ENCODE measurements at places on chromosomes 7 and 10.
A peak's percentile ranks its signal among the peaks of the same experiment; 100 is the strongest.

DNA sequence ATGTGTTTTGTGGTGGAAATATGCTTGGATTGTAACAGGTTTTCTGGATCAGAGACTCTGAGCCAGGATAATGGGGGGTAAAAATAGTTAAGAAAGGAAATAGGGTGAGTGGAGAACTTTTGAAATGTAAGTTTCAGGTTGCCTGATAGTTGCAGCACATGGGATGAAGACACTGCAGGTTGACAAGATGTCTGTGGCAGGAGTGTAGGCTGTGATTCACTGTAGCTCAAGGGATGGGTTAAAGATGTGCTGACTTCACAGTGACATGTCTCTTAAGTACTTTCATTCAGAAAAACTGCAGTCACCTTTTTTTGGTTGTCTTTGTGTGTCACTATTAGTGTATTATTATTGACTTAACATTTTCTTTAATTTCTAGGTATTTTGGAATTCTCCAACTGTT lies 63.5 kb upstream of the SLC39A12 start:
- DNase-seq: no peak

DNA sequence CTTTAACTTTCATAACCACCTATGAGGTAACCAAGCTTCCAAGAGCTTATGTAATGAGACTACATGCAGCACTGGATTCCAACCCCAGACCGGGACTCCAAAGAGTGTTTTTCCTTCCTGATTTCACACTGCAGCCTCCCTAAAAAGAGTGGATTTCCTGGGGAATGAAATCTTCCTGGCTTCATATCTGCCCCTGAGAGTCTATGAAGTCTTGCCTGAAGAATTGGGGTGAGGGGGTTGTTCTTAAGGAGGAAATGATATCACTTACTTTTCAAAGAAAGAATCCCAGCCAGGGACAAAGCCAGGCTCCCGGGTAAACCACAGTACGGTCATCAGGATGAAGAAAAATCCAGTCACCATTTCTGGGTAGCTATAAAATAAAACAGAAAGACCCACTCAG lies 29.7 kb downstream of the STMP1 start:
- no peak for DNase-seq

- DNase-seq: peak; percentile 83
Observed at GRCh38 chr10:12707461-12708185, 293.9 kb downstream of the CCDC3 start.

DNA sequence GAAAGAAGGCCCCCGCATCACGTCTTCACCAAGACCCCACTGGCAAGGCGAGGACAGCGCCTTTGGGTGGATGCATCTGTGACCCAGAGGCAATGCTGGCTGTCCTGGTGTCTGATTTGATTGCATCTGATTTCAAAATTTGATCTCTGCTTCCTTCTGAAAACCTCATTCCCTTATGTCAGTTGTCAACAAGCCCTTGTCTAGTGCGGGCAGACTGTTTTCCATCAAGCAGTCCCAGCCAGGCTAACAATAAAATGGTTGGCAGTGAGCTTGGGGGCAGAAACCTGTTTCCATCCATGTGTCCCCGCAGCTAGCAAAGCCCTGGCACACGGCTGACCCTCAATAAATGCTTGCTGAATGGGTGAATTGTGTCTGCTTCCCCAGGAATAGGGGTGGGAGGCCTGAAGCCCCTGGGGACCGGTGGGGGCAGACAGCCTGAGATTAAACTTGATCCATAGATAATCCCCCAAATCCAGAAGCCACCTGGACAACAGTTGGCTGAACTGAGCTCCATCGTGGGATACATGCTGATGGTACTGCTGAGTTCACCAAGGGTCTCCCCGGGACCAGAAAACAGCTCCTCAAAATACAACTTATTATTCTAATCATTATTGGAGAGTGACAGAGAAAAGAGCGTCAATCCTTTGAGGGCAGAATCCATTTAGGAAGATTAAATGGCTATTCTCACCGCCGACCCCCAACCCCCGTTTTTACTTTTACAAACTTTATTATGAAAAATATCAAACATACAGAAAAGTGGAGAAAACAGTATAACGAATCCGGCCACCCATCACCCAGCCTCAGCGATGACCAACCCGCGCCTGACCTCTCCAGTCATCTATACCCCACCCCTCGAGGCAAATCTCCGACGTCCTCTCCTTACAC lies 912 bp upstream of the DUSP5 start:
- no peak for DNase-seq

- DNase-seq: no peak
Observed at GRCh38 chr7:49398236-49398635, 375.2 kb upstream of the VWC2 start.

DNA sequence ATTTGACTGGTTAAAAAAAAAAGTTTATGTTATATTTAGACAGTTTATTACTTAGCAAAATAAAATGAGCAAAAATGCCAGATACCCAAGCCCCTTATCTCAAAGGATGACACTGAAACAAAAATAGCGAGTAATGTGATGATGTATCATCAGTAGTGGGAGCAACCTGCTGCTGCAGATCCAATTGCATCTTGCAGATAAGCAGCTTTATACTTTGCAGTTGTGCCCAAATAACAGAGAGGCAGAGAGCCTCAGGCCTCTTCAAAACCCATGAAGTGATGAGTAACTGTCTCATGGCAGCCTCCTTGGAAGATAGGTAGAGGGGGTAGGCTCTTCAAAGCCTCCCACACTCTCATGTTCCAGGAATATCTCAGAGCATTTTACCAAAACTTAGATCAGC lies 468.2 kb upstream of the LRRTM3 start:
- DNase-seq: no peak

DNA sequence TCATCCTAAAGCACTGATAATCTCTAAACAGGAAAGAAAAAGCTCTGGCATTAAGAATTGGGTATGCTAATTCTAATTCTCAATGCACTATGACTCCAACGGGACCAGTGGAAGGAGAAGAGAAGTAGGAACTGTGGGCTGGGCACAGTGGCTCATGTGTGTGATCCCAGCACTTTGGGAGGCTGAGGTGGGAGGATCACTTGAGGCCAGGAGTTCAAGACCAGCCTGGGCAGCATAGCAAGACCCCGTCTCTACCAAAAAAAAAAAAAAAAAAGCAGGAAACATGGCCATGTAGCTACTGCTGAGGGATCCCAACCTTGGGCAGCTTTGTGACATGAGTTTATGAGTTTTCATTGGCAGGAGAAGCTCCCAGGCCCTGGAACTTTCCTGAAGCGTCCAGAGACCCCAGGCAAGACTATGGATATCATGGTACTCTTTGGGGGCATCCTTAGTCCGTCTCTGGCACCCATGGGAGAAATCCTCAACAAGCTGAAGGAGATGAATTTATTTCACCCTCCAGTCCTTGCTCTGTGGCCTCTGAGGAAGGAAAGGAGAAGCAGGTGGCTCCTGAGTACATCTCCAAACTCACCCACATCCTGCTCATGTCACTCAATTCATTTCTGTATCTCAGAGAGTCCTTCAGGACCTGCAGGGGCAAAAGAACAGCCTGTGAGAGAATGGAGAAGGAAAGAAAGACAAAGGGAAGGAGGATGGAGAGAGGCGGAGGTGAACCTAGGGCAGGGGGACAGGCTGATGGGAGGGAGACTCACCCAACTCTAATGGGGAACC lies 99.5 kb downstream of the SPDYE5 start:
- no peak for DNase-seq

DNA sequence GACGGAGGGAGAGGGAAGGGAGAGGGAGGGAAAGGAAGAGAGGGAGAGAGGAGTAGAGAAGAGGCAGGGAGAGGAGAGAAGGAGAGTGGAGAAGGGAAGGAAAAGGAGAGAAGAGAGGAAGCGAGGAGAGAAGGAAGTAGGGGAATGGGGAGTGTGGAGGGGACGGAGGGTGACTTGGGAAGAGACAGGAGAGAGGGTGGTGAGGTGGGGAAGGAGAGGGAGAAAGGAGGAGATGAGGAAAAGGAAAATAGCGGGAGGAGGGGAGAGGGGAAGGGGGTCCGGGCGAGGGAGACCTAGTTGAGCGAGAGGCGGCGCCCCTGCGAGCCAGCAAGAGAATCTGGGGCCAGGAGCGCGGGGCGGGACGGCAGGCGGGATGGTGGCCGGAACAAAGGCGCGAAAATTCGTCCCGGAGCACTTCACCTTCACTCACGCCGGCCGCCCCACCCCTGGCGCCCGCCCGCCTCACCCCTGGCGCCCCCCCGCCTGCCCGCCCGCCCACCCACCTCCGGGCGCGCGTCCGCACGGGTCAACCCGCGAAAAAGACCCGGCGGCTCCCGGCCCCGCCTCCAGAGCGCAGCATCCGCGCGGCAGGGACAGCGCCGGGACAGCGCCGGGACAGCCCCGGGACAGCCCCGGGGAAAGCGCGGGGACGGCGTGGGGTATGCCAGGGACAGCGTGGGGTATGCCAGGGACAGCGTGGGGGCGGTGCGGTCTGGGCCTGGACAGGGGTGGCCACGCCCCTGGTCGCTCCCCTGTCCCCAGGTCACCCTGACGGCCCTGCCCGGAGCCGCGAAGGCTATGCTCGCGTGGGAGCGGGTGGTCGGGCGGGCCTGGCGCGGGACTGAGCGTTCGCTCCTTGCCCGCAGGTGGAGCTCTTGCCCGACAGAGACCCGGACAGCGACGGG lies 4.2 kb downstream of the VSTM2A start:
- no peak for DNase-seq

DNA sequence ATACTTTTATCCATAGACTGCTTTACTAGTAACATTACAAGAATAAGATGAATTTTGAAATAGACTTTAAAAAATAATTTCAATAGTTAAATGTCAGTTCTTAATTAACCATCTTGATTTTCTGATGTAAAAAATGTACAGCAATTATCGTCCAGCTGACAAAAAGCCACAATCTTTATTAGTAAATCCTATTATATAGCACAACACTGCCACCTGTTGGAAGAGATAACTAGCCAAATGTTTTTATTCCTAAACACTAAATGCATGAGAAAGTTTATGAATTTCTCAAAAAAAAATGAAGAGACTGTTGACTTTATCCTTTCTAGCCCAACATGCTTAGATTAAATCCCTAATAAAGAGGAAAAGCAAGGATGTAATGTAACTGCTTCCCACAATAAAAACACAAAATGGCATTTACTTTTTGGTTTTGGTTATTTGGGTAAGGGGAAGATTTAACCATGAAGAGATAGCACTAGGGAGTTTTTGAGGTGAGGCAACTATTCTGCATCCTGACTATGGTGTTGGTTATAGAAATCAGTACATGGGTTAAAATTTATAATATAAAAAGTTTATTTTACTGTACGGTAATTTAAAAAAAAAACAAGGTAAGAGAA lies 8.0 kb downstream of the COA1 start:
- DNase-seq: peak; percentile 55

DNA sequence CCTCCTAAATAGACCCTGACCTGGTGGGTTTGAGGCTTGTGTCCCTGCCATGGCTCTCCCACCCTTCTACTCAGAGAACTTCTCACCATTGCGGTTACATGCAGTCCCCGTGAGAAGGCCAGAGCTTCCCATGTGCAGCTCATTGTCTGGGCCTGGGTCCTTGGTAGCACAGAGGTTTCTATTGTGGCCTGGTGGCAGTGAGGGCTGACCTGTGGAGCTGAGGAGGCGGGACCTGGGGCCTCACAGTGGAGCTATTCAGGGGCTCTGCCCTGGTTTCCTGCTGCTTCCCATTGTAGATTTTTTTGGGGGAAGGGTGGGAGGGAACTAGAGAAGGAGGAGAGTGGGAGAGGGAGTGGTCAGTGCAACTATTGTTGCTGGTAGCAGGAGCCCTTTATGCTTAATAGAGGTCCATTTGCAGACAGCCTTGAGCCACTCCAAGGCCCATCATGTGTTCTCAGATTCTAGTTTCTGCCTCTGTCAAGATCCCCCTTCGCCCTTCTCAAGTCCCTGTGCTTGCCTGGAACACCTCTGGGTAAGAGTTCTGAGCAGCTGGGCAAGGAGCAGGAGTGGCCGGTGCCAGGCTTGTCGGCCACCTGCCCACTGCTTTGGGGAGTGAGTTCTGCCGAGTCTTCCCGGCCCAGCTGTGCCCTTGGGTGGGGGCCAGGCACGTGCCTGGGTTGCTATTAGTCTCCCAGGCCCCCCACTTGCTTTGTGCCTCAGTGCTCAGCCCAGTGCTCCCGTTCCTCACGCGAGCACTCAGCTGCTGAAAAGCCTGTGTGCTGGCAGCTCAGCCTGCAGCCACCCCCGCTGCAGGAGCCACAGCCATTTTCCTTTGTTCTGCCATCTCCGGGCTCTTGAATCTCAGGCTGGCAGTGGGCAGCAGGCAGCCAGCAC lies 10.7 kb downstream of the TSPAN14 start:
- no peak for DNase-seq

DNA sequence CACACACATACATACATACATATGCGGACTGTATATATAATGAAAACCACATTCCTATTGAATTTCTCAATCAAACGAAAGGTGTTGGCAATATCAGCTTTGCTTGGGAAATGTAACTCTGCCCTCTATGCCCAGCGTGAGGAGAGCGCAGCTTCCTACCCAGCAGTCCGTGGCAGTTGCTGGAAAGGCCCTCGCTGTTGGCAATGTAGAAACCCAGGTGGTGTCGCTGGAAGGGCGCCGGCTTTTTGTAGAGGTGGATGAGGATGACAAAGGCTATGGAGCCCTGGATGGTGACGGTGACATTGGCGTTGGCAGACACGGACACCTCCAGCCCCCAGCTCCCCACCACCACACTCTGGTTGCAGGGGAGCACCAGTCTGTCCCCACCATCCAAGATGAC lies 100.9 kb downstream of the ITIH5 start:
- no peak for DNase-seq

- DNase-seq: no peak
Observed at GRCh38 chr7:69419934-69420333, 178.3 kb upstream of the AUTS2 start.

DNA sequence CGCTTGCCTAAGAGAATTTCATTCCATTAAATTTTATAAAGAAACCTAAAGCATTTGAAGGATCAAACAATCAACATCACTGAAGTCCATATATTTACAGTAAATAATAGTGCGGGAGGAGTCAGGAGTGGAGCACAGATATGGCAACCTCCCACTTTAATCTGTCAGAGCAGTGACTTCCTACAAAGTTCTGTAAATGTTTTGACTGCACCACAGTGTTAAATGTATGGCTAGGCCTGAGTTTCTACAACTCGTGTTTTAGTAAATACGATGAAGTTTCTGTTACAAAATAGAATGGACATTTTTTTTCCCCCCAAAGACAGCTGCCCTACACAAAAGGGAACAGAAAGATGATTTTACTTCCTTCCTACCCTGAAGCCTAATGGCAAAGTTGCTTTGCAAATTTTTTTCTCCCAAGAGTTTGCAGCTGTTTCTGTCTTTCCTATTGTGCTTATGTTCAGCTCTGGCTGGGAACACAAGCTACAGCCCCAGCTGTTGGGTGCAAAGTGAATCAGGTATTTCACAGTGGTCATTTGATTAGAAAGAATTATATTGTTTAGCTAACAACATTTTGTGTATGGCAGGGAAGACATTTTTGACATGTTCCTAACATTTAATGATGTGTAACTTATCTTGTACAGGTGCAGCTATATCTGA lies 62.1 kb downstream of the MET start:
- DNase-seq: no peak

DNA sequence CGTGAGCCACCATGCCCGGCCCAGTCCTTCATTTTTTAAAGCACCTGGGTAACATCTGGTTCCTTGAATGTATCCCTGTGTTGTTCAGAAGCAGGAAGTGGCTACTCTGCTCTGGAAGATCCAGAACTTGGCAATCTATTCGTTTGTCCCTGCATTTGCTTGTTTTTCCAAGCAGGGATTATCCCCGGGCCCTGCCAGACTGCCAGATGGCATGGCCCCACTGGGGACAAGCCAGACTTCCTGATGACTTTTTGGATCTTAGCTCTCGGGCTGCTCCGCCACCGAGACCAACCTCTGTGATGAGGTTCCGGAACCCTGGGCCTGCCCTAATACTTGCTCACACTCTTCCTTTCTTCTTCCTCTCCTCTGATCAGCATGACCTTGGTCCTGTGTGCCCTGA lies 496.7 kb downstream of the TYW1 start:
- DNase-seq: no peak

GRCh38 chr10:46325021-46325420 lies 38.2 kb downstream of the ANTXRL start:
- DNase-seq: no peak
